RCC 7860 (cell line): ENCODE measurements at places on chromosomes 4 and X.

DNA sequence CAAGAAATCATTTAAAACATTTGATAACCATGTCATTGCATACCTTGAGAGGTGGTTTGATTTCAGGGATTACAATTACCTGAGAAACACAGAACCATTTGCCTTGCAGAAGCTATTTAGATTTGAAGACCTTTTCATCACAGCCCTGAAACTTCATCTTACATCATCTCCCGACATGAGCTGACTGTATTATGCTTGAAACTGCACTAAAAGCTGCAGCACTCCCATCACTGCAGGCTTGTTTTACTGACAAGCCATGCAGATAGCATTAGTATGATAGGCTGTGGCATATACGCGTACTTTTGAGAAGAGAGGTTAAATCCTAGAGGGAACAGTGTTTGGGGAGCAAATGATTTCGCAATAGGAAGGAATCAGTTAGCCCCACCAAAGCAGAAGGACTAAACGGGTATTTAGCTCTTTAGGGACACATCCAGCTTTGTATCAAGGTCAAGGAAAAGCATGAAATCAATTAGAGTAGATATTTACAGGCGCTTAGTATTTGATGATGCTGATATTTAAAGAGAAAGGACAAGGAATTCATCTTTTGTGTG is 133.2 kb upstream of the DIAPH2 start:
- DNase-seq: no peak

DNA sequence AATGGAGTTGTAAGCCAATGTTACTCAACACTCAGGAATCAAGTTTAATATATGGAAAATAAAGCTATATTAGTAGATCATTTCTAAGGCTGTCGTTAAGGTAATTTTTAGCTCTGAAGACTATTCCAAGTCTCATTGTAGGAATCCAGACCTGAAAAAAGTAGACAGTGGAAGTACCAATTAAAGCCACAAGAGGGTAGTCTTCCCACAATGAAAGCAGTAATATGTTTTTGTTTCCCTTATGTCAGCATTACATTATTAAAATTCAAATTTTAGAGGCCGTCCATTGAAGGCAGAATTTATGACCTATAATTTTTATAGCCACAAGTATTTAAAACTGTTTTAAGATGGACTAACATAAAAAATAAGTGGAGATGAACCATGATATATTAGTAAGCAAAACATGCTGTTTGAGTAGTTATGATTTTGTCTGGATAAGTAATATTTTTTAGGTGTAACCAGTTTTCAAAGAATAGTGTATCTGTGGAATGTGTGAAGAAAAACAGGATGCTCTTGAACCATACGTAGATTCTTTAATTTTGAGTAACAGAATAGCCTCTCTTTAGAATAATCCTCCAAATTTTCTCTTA is 372.6 kb upstream of the TECRL start:
- DNase-seq: peak; percentile 7

DNA sequence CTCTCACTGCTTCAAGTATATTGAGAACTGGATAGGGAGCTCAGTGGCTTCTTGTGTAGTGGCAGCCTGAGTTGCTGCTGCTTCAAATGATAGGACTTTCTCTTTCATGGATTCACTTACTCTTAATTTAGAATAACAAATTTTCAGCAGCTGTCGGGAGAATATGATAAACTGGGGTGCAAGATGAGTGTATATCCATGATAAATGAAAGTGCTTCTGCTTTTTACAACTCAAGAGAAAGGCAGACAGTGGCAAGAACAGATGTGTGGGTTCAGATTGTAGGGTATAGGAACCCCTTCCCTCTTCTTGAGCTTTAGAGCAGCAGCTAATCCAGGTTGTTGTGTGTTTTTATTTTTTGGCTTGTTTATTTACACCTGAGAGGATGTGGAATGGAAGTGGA is 1.0 kb downstream of the SH3BGRL start:
- no peak for DNase-seq

DNA sequence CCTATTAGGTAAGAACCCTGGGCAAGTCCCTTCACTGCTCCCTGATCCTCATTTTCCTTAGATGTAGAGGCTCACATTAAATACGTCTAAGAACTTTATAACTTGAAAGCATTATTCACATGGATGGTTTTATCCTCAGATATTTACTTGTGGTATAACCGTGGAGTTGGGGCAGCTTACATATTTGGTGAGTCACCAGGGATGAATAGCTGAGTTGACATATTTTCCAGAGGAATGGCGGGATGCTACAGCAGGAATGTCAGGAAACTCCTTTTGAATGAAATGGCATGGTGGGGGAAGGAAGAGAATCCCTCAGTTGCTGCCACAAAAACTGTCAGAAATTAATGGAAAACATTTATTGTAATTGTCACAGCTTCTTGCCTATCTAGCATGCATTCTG is 165.3 kb upstream of the RPS6KA3 start:
- peak; percentile 76 for DNase-seq

- DNase-seq: no peak
These were observed 507.8 kb upstream of the INTU start for GRCh38 chr4:127124919-127125318.
